ENCODE measurements at places on chromosomes 12 and 14.

- no peak for DNase-seq
These were observed 29.5 kb downstream of the CCDC198 start for GRCh38 chr14:57464008-57464730.

- DNase-seq, result no peak
These were observed 256.0 kb downstream of the PPFIA2 start for GRCh38 chr12:81502912-81503695.

DNA sequence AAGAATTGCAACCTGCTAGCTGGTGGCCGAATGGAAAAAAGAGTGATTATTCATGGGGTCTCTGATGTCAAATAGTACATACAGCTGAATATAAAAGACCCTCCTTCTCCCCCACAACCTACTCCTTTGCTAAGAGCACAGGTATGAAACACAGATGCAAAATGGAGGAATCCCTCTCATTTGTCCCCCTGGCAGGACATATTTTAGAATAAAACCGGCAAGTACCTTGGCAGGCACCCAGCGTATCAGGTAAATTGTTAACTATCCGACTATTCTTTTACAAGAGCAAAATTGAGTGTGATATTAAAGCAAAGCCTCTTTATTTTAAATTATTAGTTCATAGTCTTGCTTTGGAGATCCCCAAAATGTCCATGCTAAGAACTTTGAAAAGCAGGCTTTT is 73.7 kb upstream of the USP44 start:
- DNase-seq, result no peak

- DNase-seq, result no peak
These were observed 145.7 kb upstream of the ALG10 start for GRCh38 chr12:33876618-33877017.

DNA sequence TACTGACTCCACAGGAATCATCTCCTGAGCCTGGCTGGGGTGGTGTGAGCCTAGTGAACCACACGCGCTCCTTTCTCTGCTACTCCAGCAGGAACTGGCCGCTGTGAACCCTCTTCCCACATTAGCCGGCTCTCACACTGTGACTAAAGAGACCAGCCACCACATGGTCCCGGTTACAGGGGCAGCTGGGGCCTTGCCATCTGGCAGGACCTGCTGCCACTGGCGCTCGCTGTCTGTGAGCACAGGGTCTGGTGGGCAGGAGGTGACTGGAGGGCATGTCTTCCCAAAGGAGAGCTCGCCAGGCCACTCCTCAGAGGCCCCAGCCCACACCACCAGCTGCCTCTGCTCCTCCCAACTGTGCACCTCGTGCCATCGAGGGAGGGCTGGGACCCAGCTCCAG is 99.3 kb downstream of the SINHCAF start:
- DNase-seq, result no peak

DNA sequence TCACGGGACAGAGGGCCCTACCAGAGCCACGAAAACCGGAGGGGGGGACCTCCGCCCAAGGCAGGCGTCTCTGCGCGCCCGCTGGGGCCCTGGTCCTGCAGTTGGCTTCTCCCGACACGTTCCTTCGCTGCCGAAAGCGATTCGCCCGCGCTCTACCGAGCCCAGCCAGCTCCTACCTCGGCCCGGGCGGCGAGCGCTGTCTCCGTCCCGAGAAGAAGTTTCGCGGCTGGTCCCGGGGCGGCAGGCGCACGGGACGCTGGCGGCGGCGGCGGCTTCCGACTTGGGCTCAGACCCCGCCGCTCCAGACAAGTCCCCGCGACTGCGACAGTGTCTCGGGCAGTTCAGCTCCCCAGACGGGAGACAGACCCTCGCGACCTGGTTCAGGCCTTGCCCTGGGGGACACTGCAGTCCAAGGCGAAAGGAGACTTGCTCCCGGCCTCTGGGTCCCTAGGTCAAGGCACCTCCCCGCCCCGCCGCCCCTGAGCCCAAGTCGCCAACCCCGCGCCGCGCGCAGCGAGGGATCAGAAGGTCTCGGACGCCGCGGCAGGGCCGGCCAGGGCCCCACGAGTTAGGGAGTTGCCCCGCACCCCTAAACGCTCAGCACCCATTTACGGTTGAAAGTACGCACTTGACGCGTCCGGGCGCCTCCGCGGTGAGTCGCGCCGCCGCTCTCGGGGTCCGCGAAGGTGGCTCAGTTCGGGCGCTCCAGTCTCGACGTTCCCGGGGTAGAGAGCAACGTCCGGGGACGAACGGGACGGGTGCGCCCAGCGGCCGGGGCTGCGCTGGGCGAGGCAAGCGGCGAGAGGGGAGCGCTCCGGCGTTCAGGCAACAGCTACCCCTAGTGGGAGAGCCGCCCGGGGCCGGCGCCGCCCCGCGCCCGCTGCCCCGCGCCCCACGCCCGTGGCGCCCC is 1.4 kb upstream of the DIO3 start:
- no peak for DNase-seq

DNA sequence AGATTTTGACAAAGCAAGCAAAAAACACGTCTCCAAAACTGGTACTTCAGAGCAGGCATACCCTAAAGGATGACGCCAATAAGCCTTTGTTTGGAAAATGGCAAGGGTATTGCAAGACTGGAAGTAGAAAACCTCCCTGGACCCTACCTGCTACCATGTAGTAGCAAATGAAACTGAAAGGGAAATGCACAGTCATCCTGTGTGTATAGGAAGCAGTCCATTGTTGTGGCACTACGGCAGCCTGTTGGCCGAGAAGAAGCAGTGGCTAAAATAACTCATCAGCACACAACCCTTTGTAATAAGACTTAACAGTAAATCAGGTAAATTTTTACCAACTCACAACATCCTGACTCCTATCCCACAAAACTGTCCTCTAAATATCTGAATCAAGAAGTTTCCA is 386.4 kb downstream of the RGS6 start:
- no peak for DNase-seq

DNA sequence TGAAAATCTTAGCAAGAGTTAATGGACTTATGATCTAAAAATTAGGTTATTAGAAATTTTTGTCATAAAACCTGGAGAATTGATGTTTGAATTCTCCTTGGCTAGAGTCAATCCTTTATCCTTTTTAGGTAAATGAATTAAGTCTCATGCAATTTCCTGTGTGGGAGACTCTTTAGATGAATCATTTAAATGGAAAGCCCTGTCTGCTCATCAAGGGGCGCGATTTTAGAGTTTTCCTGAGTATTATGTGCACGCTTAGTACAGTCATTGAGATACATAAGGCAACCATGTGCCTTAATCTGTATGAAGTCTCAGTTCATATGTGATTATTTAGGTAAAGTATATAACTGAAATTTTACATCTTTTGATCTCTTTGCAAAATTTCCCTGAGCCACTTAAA is 974.7 kb downstream of the NRXN3 start:
- no peak for DNase-seq

DNA sequence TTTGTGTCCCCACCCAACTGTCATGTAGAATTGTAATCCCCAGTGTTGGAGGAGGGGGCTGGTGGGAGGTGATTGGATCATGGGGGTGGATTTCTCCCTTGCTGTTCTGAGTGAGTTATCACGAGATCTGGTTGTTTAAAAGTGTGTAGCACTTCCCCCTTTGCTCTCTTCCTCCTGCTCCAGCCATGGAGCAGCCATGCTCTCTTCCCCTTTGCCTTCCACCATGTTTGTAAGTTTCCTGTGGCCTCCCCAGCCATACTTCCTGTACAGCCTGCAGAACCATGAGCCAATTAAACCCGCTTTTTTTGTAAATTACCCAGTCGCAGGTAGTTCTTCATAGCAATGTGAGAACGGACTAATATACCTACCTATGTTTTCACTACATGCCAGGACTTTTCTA is 2.6 kb upstream of the POC1B start:
- no peak for DNase-seq

GRCh38 chr14:24911324-24912109 is 138.4 kb downstream of the STXBP6 start:
- no peak for DNase-seq

GRCh38 chr12:54032627-54033100 is at the start of gene HOXC5:
Gene HOXC5 (plus strand): TSS chr12:54033050. CDS start chr12:54033123, 73 bp downstream.
- peak; percentile 33 for DNase-seq

DNA sequence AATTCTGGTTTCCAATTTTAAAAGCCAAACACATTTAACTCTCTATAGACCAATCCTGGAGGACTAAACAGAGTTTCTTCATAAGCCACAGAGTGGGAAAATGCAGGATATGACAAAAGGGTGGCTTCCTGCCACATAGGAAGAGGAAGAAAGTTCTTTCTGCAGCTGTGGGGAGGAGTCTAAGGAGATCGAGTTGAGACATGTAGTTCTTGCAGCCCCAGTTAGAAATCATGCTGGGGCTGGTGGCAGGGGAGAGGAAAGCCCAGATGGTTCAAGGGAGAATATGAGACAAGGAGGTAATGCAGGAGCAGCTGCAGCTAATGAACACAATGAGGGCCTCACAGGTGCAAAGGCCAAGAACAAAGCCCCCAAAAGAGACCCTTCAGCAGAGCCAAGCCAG is 85.0 kb upstream of the ARID2 start:
- DNase-seq, result no peak

DNA sequence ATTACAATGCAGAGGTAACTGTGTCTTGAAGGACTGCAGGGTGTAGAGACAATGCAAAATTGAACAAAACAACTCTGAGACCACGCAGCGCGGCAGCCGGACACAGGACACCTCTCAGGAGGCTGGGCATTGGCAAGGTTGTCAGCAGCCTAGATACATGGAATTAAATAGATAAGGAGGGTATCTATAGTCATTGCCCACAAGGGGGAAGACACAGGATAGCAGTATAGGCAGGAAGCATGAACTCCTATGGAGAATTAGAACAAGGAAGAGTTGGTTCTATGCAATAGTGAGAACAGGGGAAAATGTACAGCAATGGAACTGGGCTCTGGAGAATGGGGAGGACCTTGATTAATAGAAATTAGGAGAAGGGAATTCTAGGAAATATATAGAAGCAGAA is 164.1 kb downstream of the C12orf42 start:
- DNase-seq, result no peak

DNA sequence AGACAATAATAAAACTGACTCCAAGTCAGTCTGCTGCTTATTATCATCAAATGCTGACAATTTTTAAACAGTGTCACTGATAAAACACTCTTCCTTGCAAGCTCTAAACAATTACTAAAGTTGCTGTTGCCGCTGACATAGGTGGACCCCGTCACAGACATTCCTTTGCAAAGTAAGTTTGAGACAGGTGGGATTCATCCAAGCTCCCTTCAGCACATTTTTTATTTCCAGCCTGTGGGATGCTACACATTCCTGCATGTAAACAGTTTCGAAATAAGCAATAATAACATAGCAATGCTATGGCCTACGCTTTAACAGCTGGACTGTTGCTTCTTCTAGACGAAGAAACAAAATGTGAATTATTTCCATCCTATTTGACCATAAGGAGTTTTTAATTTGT is 85.4 kb upstream of the HIF1A start:
- DNase-seq, result no peak

DNA sequence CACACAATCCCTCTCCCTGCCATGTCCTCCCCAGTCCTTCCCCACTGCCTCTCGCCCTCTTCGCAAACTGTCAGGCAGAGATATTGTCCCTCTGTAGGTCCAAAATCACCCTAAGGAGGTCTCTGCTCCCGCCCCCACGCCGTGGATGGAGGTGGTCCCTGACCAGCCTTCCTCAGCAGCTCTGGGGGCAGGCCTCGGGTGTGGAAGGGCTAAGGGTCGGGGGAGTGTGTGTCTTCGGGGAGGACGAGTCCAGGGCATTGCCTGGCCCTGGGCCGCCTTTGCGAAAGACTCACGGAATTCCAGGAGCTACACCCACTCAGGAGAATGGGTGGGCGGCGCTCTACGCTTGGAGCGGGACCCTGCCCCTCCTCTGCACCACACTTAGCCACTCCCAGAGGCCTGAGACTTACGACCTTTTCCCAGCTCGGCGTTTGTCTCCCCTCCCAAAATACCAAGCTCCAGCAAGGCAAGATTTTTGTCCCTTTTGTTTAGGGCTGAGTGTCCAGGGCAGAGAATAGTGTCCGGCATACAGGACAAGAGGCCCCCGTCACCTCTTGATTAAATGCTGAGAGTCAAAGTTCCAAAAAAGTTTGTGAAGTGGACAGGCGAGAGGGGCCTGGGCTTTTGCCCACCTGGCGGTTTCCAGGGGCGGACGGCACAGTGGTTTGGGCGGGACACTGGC is 881 bp downstream of the PYGL start:
- DNase-seq, result no peak

GRCh38 chr14:99968191-99968920 is 96.9 kb upstream of the EVL start:
- no peak for DNase-seq

- no peak for DNase-seq
These were observed 14.9 kb downstream of the TRPV4 start for GRCh38 chr12:109818253-109818652.

GRCh38 chr14:44369401-44370123 is 137.5 kb downstream of the FSCB start:
- no peak for DNase-seq

DNA sequence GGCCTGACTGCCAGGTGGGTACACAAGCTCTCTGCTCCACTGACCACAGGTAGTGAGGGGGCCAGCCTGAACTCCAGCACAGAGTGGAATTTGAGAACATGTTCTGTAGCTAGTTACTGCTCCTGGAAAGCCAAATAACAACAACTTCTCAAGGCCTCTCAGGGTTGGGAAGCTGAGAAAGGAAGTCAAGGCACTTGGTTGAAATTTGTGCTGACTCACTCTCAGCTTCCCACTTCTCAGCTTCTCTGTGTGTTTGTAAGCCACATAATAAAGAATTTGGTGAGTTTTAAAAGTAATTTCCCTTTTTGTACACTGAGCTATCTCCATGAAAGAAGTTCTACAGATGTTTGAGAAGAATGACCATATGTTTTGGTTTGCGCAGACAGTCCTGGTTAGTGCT is 234.9 kb downstream of the KTN1 start:
- DNase-seq, result no peak
